ENCODE measurements at places on chromosomes 7 and 10. TPM values are rescaled to one million over a fixed set of nuclear protein-coding genes. Genes with fewer than 3 reads are reported as not detected.

GRCh38 chr7:35261041-35261440, 7.1 kb upstream of the TBX20 start:
- DNase-seq, result no peak

DNA sequence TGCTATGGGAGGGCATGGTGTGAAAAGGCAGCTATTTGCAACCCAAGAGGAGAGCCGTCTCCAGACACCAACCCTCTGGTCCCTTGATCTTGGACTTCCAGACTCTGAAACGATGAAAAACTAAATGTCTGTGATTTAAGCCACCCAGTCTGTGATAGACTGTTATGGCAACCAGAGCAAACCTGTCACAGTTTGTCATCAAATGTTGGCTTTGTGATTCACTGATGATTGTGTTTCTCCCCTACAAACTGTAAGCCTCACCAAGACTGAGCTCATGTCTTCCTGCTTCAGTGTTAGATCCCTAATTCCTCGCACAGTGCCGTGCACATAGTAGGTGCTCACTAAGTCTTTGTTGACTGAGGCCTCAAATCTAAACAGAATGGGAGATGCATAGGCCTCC, 224.6 kb upstream of the PITRM1 start:
- DNase-seq, result no peak

Gene PRRT4
- 1.4 TPM for total RNA-seq

Gene EGFR
- 28.2 TPM for total RNA-seq

Gene ETV1
- total RNA-seq, result 34.1 TPM

DNA sequence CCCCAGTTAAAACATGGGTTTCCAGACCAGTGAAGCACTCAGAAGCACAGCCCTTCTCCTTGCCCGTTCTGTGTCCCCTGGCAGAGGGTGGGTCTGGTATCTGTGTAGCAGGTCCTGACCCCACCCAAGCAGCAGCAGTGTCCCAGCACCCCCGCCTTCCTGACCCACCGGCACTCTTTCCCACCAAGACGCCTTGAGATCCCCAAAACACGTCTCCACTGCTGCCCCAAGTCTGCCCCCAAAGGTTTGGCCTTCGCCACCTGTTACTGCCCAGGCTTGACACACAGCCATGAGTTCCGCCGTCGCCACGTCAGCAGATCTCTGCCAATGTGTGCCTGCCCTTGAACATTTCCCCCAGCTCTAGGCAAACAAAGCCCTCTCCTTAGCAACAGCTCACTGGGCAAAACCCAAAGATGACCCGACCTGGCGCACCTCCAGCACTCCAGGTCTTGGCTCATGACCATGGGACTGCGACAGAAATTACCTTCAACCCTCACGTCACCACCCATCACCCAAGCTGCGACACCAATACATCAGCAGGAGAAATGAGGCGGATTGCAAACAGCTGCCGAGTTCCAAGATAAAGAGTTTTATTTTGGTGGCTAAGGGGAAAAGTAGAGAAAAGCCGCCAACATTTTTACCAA, 75.6 kb downstream of the CTBP2 start:
- DNase-seq, result no peak

- peak; percentile 42 for DNase-seq
Observed at GRCh38 chr10:80199828-80200227, 5.5 kb downstream of the ANXA11 start.

Gene FAM53B
- 19.8 TPM for total RNA-seq

DNA sequence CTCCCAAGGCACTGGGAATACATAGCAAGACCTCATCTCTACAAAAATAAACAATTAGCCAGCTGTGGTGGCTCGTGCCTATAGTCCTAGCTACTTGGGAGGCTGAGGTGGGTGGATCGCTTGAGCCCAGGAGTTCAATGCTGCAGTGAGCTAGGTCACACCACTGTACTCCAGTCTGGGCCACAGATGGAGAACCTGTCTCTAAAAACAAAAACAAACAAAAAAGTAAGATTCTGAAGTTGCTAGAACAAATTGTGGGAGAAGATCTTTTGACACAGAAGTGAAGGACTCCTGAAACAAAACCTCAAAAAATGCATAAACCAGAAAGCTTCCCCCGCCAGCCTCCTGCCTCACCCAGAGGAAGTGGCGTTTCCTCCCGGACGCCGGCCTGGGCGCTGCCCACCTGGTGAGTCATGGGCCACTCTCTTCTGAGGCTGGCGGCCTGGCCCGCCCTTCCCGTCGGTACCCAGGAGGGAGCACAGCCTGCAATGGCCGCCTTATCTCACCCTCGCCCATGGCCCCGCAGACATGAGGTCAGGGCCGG, 25.4 kb upstream of the ELN start:
- no peak for DNase-seq

DNA sequence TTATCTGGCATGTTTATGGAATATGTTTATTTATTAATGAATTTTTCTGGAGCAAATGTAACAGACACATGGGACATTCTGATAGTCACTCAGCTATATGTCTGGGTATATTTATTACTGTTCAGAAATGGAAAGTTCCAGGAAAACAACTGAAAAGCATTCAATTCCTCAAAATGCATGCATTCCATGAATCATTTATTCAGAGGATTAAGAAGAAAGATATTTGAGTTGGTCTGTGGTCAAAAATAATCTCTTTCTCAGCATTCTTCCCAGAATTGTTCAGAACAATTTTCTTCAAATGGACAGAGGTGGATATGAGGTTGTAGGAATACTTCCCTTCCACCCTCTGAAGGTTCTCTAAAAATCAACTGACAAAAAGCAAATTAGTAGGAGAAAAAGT, 97.6 kb upstream of the ITGB1 start:
- DNase-seq, result no peak

Gene CRTAC1
- total RNA-seq, result 3.7 TPM

DNA sequence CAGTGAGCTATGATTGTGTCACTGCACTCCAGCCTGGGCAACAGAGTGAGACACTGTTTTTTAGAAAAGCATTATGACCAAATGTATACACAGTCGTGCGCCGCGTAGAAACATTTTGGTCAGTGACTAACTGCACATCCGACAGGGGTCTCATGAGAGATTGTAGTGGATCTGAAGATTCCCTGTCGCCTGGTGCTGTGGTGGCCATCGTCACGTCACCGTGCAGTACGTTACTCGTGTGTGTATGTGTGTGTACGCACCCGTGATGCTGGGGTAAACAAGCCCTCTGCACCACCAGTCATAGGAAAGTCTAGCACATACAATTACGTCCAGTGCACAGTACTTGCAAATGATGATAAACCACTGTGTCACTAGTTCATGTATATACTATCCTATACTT, 109.4 kb downstream of the ELFN1 start:
- no peak for DNase-seq

DNA sequence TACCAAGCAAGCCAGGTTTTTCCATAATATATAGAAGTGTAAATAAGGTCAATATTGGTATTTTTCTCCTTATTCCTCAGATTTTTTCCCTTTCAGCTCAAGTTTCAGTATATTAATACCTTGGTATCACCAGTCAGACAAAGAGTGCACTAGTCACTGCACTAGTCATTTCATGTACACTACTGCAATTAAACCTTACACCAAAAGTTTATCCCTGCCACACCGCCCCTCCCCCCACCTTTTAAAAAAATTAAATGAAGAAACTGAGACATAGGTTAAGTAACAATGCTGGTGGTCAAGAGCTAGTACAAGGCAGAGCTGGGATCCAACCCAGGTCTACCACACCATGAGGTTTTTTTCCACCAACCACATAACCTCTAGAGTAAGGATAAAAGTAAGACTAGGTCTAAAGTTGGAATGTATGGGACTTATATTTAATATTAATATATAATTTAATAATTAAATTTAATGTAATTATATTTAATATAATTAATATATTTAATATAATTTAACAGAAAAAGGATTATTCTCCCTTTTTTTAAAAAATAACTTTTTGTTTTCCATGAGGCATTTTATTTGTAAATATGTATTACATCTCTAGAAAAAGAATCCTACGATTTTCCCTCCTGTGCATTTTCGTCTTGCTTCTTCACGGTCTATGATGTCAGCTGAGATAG, 68.5 kb downstream of the NT5C2 start:
- DNase-seq, result no peak

- no peak for DNase-seq
Observed at GRCh38 chr7:75039166-75039565, 34.4 kb downstream of the RCC1L start.

- no peak for DNase-seq
Observed at GRCh38 chr10:13054844-13055243, 45.1 kb upstream of the OPTN start.

GRCh38 chr7:139112316-139112715, 2.8 kb upstream of the ZC3HAV1 start:
- DNase-seq, result no peak

Gene NME8
- total RNA-seq, result not detected

DNA sequence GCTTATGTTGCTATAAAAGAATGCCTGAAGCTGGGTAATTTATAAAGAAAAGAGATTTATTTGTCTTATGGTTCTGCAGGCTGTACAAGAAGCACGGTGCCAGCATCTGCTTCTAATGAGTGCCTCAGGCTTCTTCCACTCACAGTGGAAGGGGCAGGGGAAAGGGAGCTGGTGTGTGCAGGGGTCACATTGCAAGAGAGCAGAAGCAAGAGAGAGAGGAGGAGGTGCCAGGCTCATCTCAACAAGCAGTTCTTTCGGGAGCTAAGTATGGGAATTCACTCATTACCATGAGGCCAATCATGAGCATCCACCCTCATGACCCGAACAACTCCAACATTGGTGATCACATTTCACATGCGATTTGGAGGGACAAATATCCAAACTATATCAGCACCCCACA, 17.2 kb upstream of the SLK start:
- no peak for DNase-seq

DNA sequence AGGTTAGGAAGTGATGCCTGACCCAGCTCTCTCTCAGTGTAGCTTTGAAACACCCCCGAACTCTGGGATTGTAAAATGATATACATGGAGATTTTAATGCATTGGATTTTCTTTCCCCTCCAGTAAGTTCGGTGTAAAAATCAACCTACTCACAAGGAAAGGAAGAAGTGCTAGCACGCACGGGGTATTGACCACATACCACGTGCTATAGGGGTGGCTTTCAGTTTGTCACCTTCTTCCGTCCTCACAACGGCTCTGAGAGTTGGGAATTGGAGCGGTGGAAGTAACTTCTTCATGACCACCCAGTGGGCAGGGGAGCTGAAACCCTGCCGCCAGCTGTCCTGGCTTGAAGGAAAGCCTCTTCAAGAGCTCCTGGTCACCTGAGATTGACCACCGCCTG, 149.4 kb upstream of the PRR15 start:
- no peak for DNase-seq

GRCh38 chr7:99248391-99249095, 24.1 kb upstream of the MYH16 start:
- DNase-seq, result no peak

Gene BHLHA15
- not detected for total RNA-seq

Gene LRCH4
- 13.7 TPM for total RNA-seq

GRCh38 chr7:119254742-119255141, 1018.2 kb upstream of the KCND2 start:
- no peak for DNase-seq

Gene HOXA4
- total RNA-seq, result 1.0 TPM

DNA sequence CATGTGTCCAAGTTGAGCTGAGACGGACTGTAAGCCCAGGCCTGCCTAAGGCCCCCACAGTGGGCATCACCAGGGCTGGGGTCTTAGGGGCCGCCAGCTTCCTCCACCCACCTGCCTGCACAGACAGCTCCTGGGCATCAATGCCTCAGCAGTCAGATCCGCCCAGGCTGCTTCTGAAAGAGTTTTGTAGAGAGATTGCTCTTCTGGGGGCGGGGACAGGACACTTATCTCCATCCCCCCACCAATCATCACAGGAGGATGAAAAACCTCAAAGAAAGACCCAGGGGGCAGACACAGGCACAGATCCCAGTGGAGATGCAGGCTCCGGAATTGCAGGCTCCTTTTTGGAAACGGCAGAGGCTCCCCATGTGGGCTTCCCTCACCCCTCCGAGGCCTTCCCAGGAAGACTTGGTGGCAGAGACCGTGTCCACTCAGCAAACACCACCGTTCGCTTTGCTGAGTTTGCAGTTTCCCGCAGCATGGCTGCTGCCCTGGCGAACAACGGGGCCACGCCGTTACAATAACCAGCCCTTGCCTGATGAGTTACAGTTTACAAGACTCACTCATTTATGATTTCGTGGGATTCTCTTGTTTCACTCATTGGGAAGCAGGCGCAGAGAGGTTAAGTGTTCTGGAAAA, 96.4 kb downstream of the MKI67 start:
- DNase-seq, result no peak
